ENCODE measurements at places on chromosomes 5 and 9.

- no peak for DNase-seq
Measured at GRCh38 chr9:110947491-110948044, 90.7 kb downstream of the LPAR1 start.

GRCh38 chr5:171835066-171835465, 49.4 kb downstream of the SMIM23 start:
- no peak for DNase-seq

GRCh38 chr9:38059233-38059936, 9.6 kb downstream of the SHB start:
- DNase-seq: no peak

- no peak for DNase-seq
Measured at GRCh38 chr9:33287087-33287490, 3.2 kb upstream of the NFX1 start.

GRCh38 chr9:113465599-113466140, 2.1 kb downstream of the RGS3 start:
- peak; percentile 14 for DNase-seq

GRCh38 chr5:142857405-142857804, 87.2 kb downstream of the ARHGAP26 start:
- DNase-seq: no peak

DNA sequence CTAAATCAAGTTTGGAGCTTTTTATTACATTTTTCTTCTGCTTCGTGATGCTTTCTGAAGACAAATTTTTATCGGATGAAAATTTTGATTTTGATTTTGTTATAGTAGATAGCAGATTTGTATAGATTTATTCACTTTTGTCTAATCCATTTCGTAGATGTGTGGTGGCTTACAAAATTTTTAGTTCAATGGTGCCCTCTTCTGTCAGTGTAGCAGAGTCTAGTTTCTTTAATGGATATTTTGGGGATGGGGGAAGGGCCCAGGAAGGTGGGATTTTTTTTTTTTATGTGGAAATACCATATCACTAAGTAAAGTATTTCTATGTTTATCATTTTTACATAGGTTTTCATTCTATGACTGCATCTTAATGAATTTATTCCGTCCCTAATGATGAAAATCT, 259.9 kb upstream of the TARS1 start:
- no peak for DNase-seq

DNA sequence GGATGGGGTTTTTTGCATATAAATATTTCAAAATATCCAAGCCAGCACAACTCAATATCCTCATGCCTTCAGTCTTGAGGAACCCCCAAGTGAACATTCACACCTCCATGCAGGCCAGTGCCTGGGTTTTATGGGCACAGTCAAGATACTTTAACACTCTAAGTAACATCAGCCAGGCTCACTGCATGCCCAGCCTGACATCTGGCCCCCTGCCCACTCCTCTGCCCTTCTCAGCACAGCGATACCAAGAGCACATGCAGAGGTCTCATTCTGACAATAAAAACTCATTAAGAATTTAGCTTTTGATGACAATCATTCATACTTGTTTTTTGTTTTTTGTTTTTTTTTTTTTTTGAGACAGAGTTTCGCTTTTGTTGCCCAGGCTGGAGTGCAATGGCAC, 250.0 kb downstream of the CWC27 start:
- no peak for DNase-seq

DNA sequence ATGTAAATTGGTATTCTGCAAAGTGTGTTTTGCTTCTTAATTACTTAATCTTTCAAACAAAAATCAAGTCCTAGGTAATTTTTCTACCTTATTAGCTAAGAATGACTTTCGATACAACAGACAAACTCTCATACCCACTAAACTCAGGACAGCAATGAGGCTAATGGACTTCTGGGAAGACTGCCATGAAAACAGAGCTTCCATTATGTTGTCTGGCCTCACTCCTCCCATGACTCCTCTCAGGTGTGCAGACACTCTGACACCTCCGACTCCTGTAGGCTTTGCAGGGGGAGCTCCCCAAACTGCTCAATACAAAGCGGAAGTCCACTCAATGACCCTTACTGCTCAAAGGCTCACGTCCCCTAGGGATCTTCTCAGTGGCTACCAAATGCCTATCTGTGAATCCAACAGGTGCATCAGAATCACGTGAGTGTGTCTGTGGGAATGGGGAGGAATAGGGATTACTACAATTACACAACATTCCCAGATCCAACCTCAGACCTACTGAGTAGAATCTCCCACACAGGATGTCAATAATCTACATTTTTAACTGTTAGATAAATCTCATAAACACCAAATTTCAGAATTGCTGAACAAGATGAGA, 289.9 kb downstream of the RAB3C start:
- DNase-seq: peak; percentile 24

Measured in NCI-H187 (cell line).